Spinal cord (tissue), 10 donors: ENCODE measurements at places on chromosomes 7 and 10. TPM values are rescaled to one million over a fixed set of nuclear protein-coding genes. Genes with fewer than 3 reads are reported as not detected.

LIPN gene
- total RNA-seq = not detected

TCERG1L gene
- total RNA-seq = 7.1 TPM

PNLIPRP3 gene
- not detected for total RNA-seq

PRSS2 gene
- not detected for total RNA-seq

PLPP4 gene
- 37.4 TPM for total RNA-seq

DNA sequence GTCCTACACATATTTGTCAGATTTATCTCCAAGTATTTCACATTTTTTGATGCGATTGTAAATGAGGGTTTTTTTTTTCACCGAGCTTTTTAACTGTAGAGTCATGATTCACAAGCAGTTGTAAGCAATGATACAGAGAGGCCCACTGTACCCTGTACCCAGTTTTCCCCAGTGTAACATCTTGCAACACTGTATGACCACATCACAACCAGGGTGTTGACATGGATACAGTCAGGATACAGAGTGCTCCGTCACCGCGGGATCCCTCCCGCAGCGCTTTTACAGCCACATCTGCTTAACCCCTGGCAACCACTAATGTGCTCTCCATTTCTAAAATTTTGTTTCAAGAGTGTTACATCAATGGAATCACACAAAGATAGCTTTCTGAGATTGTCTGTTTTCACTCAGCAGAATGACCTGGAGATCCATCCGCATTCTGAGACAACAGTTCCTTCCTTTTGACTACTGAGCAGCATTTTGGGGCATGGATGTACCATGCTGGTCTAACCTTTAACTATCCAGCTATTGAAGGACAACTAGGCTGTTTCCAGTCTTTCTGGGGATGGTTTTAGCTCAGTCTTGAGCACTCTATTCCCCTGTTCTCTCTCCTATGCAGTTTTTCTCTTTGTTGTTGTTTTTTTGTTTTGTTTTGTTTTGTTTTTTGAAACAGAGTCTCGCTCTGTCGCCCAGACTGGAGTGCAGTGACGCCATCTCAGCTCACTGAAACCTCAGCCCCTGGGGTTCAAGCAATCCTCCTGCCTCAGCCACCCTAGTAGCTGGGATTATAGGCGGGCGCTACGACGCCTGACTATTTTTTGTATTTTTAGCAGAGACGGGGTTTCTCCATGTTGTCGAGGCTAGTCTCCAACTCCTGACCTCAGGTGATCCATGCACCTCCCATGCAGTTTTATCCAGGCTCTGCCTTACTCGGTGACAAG lies 25.9 kb downstream of the GPRIN2 start:
- peak; percentile 57 for DNase-seq

DNA sequence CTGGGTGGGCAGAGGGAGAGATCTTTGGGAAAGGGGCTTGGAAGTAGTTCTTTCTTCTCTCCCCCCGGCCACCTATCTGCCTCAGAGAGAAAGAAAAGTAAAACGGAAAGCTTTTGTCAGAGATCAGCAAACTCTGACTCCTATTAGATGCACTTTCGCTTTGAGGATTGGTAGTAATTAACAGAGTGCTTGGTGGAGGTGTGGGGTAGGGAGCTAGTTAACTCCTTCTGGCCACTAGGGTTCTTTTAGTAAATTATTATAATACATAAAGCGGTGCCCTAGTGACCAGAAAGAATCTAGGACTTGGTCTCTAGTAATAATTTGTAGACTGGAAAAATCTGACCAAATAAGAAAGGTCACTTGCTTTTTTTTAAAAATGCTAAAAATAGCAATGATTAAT lies 54.6 kb downstream of the CPVL start:
- DNase-seq = no peak

GRCh38 chr10:27745732-27746396 lies at the start of gene MKX:
Gene MKX, minus strand, starts transcription at chr10:27745819. Its CDS starts 2,404 bp downstream, at chr10:27743415.
- peak; percentile 84 for DNase-seq

GRCh38 chr10:67114945-67115344 lies 189.1 kb downstream of the LRRTM3 start:
- no peak for DNase-seq

- DNase-seq = no peak
Measured at GRCh38 chr10:123643315-123643714, 22.8 kb upstream of the GPR26 start.

DNA sequence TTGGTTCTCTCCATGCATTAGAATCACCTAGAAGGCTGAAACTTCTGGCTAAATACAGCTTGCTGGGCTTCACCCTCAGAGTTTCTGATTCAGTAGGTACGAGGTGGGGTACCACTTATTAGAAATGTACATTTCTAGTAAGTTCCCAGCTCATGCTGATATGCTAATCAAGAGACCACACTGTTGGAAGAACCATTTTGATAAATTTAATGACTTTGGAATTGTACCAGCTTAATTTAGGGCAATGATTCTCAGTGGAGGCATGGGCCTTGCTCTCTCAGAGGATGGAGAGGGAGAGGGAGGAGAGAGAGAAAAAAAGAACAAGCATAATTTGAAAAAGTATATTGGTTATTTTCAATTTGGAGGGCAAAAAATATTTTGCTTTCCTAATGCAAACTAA lies 20.3 kb downstream of the CPN1 start:
- peak; percentile 82 for DNase-seq
